AG08395 (cell line): ENCODE measurements at places on chromosomes 6 and 20.

GRCh38 chr20:19992996-19993908, 23.9 kb upstream of the NAA20 start:
- DNase-seq, result peak; percentile 74

DNA sequence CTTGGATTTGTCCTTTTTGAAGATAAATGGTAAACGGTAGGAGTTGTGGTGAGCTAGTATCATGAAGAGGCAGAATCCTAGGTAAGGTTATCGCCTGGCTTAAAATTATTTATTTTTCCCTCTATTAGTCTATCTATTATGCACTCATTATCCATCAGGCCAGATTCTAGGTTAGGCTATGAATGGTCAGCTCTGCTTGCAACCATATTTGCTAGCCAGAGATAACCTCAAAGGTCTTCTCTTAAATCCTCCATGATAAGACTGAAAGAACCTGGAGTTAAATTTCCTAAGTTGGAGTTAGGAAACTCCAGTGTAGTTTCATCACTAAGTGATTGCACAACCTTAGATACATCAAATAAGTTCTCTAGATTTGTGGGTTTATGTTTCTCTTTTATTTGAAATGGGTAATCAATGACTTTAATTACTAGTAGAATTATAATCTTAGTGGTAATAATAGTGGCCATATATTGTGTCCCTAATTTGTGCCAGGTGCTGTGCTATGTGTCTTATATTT, 302.1 kb upstream of the RUNX2 start:
- no peak for DNase-seq

- no peak for DNase-seq
Observed at GRCh38 chr6:2030682-2031244, 214.6 kb downstream of the GMDS start.

- DNase-seq, result no peak
Observed at GRCh38 chr20:62220666-62221568, 839 bp upstream of the HRH3 start.
